ENCODE measurements at places on chromosomes 16 and 17.

GRCh38 chr17:39229274-39229913 is 3.6 kb upstream of the STAC2 start:
- DNase-seq, result no peak

DNA sequence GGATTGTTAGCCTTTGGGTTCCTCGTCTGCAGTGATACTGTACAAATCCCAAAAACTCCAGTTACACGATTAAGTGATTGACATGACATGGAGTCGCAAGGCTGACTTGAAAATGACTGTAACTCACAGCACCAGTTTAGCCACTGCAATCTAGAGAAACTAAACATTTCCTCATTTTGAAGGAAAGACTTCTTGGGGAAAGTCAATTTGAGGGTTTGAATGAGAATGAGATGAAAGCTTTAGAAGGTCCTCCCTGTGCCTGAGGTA is 4.8 kb downstream of the BANP start:
- no peak for DNase-seq

DNA sequence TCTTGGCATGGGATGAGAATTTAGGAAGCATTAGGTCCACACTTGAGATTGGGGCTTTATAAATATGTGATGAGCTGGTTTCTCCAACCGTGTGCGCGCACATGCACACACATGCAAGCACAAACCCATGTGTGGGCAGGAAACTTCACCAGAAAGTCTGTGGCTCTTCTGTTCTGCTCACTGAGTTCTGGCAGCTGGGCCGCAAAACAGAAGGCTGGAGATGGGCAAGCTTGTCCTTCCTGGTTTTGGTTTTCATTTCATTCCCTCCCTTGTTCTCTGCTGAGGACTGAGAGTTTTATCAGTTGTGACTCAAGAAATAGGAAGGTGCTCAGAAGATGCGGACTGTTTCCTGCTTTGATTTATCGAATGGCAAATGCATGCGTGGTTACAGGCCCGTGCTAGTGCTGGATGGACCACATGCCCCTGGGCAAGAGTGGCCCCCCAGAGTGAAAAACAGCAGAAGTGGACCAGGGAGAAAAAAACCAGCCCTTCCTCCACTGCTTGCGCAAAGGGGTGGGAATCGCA is 14.1 kb downstream of the MAP3K14 start:
- DNase-seq, result no peak

DNA sequence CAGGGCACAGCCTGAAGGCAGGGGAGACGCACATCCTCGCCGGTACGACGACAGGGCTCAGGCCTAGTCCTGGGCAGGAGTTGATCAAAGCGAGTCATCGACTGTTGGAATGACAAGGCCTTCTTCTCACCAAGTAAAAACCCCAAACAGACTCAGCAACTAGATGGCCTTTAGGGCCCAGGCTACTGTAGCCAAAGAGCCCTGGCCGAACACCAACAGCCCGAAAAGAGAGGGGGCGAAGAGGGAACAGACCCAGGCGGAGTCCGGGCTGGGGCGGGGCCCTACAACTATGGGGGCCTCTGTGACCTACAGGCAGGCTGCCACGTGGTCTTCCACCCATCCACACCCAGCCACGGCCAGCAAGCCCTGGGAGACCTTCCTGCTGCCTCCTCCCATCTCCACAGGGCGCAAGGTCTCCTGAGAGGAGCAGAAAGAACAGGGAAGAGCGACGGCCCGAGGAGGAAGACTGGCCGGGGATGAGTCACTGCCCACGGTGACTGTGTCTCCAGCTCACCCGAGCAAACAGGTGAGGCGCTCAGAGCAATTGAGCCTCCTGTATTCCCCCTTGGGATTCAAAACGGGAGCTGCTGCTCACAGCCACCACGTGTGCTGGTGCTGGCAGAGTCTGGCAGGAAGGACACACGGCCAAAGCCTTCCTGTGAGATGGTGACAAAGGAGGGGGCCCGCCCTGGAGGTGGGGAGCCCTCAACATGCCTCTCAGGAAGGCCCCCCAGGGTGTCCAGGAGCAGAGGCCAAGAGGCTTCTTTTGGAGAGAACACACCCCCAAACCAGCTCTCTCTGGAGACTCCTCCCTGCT is 17.7 kb downstream of the SLC16A3 start:
- no peak for DNase-seq

GRCh38 chr17:6212766-6213165 is 142.6 kb downstream of the WSCD1 start:
- no peak for DNase-seq

GRCh38 chr17:72816406-72816805 is 276.1 kb downstream of the SLC39A11 start:
- DNase-seq, result no peak

DNA sequence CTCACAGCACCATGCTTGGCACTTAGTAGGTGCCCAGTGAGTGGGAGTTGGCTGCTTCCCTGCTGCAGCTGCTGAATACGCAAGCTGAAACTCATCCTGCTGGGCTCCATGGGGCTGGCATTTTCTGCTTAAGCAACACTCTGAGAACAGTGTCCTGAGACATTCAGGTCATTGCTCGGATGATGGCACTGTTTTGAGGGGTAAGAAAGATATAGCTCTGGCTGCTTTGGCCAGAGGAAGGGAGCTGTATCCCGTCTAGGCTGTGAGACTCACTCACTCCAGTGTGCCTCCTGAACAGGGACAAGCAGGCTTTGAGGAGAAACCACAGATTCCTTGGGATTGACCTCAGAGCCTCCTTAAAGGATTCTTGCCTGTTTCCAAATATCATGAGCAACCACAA is 120.5 kb downstream of the CLEC16A start:
- DNase-seq, result no peak

DNA sequence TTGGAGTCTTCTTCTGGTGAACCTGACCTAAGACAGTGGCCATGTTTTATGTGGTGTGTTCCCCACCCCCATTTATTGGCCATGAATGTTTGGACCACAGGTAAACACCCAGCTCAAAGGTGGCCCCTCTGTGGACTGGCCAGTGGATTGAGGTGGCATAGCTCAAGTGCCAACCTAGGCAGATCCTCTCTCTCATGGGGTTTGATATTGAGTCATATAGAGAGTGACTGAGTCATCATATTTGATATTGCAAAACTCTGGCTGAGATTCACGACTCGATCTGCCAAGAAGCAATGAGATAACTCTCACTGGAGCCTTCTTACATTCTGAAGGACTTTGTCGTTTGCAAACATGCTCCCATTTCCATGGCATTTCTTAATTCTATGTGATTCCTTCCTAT is 10.5 kb upstream of the TEKT3 start:
- DNase-seq, result no peak

DNA sequence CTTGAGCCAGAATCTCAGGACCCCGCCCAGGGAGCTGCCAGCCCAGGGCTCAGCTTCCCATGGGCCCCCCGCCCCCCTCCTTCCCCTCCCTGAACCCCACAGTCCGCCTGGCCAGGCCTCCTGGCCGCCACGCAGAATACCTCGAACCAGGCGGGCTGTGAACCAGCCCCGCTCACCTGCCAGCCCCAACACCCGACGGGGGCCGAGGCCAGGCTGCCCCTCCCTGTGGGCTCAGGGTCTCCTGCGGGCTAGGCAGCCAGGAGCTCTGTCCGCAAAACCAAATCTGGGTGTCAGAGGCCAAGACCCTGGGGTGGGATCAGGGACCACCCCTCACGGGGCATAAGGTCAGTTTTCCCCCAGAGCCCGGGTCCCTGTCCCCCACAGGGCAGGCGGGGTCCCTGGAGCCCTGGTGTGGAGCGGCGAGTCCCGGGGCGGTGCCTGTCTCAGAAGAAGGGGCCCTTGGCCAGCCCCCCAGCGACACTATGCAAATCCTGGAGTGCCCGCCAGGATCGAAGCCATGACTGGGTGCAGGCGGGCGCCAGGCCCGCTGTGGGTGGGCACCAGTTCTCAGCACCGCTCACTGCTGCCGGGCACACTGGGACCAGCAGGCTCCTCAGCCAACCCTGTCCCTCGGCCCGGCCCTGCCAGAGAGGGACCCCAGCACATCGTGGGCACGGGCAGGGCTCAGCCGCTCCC is 6.4 kb upstream of the PRR35 start:
- no peak for DNase-seq

DNA sequence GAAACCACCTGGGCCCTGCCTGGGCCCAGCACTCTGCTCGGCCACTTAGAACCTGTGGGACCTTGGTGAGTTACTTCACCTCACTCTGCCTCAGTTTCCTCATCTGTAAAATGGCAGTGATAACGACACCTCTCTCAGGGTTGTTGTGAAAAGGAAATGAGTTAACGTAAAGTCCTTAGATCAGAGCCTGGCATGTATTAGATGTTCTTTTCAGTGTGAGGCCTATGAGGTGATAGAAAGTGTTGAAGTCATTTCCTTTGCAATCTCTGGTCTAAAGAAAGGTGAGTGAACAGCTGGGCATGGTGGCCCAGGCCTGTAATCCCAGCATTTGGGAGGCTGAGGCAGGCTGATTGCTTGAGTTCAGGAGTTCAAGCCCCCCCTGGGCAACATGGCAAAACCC is 51.7 kb upstream of the LGALS9 start:
- DNase-seq, result no peak

Data from left renal pelvis (tissue), 4 donors.